ENCODE measurements at places on chromosomes 7 and 10. TPM values are rescaled to one million over a fixed set of nuclear protein-coding genes. Genes with fewer than 3 reads are reported as not detected.
A peak's percentile ranks its signal among the peaks of the same experiment; 100 is the strongest.

DNA sequence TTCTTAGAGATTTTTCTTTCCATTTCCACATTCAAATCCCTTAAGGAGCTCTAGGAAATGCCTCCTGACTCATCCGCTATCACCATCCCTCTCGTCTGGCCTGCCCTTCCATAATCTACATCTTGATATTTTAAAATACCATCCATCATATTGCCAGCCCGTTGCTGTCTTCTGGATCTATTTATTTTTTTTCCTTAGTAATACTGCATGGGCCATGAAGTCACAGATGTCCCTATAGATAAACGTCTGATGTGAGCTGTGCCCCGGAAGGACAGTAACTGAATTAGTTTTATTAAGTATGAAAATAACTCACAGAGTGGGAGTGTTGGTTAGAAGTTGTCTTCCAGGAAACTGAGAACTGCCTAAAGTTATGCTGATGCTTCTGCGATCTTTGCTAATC is 76.2 kb downstream of the KLF6 start:
- DNase-seq, result no peak

SEMA3C gene
- total RNA-seq, result 186 TPM

DNA sequence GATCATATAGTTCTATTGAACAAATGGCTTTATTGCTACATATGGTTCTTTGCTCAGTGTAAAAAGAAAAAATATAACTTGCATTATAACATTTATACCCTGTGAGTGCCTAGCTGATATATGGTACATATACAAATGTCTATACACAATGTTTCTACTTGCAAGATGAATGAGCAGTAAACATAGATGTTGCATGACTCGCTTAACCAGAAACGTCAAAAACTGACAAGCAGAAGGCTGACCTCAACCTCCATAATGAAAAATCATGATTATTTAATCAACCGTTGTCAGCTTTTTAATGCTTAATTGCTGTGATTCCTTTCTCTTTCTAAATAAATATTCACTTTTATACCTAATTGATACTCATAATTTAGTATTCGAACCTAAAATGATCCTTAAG is 183.3 kb downstream of the PTN start:
- no peak for DNase-seq

DNA sequence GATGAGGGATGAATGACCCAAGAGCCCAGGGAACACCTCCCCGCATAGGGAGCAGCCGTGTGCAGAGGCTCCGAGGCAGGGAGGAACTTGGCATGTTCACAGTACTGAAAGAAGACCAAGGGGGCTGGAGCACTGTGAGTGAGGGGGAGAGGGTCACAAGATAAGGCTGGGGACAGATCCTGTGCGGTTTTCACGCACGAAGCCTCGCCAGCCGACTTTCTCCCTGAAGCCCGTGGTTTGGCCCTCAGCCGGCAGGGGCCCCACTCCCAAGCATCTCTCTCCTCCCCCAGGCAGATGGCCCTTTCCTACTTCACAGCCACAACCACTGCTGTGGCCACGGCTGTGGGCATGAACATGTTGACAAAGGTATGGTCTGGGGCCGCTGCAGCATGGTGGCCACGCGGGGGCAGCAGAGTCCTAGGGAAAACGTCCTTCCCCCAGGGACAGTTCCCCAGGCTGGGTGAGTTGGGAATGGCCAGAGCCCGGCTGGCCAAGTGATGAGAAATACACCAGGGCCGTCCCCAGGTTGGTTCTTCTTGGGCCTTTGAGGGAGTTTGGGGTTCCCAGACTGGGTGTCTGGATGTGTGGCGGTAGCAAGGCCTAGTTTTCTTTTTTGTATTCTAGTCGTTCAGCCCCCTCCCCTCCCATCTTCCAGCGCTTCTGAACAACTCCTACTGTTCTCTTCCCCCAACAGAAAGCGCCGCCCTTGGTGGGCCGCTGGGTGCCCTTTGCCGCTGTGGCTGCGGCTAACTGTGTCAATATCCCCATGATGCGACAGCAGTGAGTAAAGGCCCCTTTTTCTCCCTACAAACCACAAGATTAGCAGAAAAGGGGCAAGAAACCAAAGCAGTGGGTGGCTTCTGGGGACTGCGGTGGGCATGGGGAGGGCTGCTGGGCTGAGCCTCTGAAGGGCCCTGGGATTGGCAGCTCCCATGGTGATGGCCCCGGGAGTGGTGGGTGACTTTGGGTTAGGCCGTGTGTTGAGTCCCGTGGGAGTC is 14.4 kb upstream of the WBP1L start:
- peak; percentile 89 for DNase-seq

LDB3 gene
- 1.8 TPM for total RNA-seq

DNA sequence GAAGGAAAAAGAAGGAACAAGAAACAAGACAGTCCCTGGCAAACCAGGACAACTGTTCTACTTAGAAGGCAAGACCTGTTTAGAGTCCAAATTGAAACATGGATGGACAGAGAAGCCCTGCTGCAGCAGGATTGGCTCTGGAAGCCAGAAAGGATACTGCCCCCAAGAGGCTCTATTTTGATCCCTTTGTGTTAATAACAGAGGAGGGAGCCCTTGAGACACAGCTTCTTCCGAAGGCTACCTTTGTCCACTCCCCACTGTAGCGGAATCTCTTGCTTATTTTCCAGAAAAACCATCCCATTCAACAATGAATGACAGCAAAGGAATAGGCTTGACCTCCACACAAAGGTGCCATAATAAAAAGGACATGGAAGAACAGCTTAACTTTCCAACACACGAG is 120.3 kb upstream of the FOXK1 start:
- no peak for DNase-seq

CALHM1 gene
- total RNA-seq, result not detected

DNA sequence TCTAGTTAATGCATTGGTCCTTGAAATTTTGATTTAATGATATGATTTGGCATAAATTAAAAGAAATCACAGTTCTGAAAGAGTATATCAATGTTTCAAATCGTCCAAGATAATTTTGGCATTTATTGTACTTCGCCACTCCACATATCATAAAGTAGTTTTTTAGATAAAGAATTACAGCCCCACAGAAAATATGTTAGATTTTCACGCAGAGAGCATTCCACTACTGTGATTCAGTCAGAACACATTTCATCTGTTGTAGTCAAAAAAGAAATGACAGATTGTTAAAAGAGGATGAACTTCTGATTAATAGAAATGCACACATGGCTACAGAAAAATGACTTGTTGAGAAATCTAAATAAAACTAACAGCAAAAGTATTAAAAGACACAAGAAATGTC is 1063.5 kb upstream of the LRRN3 start:
- DNase-seq, result no peak

Measured in stomach (tissue), 19 donors.